ENCODE measurements at places on chromosomes 12 and 14.

DNA sequence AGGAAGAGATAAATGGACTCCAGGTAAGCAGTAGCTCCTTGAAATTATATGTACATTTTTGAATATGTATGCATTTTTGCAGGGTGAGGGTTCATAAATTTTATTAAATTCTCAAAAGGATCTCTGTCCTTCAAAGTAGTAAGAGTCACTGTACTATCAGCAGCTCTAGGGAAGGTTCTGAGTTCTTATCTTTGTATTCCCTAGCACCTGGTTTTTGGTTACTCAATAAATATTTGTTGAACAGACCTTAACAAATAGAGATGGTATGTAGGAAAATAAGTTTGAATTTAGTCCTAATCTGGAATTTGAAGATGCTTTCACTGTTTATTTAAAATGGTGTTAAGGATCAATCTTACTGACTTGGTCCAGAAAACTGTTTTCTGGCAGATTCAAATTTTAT is 18.3 kb downstream of the LEMD3 start:
- DNase-seq: no peak

GRCh38 chr14:103370087-103370486 is 15.1 kb upstream of the MARK3 start:
- no peak for DNase-seq

DNA sequence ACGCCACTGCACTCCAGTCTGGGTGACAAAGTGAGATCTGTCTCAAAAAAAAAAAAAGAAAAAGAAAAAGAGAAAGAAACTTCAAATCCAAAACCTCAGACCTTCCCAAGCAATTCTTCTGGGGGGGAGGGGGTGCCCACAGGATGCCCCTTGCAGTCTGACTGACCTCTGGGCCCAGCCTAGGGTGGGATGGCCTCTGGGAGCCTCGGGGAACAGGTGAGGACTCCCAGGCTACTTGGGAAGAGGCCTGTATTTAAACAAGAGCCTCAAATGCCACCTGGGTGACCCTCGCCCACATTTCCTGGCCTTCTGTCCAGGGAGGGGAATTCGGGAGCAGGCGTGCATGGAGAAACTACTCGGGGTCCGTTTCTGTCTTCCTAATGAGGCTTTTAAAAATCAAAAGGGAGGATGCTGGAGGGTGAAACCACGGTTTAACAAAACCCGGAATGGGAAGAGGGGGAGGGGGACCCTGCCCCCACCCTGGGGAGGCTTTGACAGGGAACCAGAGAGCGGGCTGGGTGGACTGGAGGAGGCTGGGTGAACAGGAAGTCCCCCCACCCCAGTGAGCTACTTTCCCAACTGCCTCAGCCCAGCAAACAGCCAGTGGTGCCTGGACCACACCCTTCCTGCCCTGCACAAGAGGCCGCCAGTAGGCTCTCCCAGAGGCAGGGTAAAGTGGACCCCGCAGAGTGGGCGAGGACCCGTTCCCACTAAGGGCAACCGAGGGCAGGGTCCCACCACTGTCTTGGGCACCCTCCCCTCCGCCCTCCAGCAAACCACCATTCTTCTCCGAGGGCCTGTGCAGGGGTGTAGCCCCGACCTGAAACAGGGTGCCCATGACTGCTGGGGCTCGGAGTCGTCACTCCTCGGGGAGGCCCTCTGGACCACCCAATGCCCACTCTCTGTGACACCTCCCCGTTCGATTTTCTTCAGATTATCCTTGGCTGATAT is 1.5 kb upstream of the FBRSL1 start:
- DNase-seq: no peak

- peak; percentile 62 for DNase-seq
These were observed 17.3 kb downstream of the IRF2BPL start for GRCh38 chr14:77011245-77011644.

- peak; percentile 68 for DNase-seq
These were observed 3.5 kb downstream of the DEGS2 start for GRCh38 chr14:100155756-100156616.

DNA sequence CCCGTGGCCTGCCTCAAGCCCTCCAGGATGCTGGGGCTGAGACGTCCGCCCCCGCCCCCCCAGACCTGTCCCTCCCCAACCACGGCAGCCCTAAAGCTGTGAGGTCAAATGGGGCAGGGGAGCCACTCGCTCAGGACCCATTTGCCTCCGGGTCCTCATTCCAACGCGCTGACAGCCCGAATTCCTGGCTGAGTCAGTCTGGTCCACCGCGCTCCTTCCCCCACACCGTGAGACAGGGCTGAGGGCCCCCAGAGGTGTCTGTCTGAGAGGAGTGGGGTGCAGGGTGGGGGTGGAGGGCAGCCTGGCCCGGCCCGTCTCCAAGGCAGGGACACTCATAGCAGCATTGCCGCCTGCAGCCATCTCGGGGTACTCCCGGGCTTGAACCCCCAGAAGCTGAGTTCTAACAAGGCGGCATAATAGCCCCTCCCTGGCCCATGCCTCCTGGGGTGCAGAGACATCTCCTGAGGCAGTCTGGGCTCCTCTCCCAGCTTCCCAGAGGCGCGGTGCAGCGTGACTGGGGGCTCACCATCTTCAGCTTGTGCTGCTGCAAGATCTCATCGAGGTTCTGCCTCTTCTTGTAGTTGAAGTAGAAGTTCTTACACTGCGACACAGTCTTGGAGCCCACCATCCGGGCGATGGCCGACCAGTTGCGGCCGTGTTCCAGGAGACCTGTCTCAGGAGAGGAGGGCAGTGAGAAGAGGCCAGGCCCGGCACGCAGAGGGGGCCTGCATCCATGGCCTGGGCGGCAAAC is 90.5 kb downstream of the RFLNA start:
- no peak for DNase-seq

DNA sequence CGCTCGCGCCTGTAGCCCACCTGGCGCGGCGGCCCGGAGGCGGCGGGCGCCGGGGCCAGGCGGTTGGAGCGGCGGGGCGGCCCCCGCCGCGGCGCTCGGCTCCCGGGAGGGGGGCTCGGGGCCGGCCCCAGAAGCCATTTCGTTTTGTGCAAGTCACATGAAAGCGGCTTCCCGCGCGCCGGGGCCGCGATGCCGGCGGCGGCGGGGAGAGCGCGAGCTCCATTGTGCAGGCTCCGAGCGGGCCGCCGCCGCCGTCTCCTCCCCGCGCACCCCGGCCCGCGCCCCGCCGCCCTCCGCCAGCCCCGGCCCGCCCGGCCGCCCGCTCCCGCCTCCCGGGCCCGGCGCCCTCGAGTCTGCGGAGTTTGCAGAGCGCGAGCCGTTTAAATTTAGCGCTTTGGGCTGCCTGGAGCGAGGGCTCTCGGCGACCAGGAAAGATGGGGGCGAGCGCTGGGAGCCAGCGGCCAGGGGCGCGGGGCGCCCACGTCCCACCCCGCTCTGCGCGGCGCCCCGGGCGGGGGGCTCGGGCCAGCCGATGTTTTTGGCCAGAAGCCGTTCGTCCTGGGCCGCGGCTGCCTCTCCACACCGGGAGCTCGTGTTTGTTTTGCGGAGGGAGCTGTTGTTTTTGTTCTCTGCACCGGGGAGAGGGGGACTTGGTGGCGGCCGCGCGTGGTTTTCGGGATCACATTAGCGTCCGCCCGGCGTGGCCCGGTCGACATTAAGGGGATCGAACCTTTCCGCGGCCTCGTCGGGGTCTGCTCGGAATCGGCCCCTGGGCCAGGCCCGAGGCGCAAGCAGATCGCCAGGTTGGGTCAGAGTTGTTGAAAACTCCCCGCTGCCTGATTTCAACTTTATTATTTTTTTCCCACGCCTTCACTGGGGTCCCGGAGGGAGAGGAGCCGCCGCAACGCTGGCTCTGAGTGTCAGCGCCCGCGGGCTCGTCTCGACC is 982 bp downstream of the BCL7A start:
- no peak for DNase-seq

DNA sequence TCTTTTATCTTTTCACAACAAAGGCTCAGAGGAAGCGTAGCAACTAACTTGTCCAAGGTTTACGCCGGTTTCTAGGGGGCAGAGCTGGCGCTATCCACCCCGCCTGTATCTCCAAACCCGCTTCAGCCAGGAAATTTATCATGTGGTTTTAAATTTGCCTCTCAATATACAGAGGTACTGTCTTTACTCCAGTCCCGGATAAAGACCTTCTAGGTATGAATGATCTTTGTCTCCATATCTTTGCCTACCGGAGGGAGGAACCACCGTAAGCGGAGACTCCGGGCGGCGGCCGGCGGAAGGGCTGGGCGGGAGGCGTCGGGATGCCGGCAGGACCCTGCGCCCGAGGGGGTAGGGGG is 693 bp upstream of the RIMKLB start:
- DNase-seq: no peak

DNA sequence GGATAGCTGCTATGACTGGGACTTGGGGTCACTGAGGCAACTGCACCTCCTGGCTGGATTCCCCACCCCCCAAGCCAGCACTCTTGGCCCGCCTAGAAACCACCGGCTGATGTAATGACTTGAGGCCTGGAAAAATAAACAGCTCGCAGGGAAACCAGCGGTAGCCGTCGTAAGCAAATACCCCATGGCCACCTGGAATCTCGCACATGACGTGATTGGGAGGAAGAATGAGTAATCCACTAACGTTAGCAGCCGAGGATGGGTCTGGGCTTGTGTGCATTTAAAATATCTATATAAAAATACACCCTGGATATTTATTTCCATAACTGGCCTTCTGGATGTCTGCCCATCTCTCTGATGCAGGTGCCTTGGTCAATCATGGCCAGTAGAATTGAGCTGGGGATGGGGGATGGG is 120.1 kb downstream of the SMOC1 start:
- peak; percentile 97 for DNase-seq

Measured in COR-L47 (cell line).